Activated CD4-positive, alpha-beta T cell treated with anti-CD3 and anti-CD28 coated beads for 24 hours (primary cell): ENCODE measurements at places on chromosomes 11 and 22.

- DNase-seq, result no peak
Measured at GRCh38 chr11:31301549-31302510, 67.7 kb downstream of the DCDC1 start.

DNA sequence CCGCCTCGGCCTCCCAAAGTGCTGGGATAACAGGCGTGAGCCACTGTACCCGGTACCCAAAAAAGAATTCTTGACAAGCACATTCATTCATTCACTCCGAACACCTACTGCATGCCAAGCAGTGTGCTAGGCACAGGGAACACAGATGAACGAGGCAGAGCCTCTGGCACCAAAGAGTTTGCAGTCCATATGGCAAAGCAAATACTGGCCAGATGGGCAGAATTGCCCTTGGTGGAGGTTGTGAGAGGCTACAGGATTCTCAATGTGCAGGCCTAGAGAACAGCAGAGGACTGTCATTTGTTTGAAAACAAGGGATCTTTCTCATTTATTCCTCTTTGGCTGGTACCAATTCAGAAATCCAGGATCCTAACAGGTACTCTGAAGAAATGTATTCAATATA lies 27.5 kb upstream of the MTCH2 start:
- no peak for DNase-seq

- DNase-seq, result no peak
Measured at GRCh38 chr11:73229321-73229895, 11.3 kb downstream of the P2RY2 start.

- no peak for DNase-seq
Measured at GRCh38 chr11:999009-999408, 37.5 kb downstream of the MUC6 start.

GRCh38 chr11:16364254-16364653 lies 7.9 kb upstream of the SOX6 start:
- DNase-seq, result no peak

DNA sequence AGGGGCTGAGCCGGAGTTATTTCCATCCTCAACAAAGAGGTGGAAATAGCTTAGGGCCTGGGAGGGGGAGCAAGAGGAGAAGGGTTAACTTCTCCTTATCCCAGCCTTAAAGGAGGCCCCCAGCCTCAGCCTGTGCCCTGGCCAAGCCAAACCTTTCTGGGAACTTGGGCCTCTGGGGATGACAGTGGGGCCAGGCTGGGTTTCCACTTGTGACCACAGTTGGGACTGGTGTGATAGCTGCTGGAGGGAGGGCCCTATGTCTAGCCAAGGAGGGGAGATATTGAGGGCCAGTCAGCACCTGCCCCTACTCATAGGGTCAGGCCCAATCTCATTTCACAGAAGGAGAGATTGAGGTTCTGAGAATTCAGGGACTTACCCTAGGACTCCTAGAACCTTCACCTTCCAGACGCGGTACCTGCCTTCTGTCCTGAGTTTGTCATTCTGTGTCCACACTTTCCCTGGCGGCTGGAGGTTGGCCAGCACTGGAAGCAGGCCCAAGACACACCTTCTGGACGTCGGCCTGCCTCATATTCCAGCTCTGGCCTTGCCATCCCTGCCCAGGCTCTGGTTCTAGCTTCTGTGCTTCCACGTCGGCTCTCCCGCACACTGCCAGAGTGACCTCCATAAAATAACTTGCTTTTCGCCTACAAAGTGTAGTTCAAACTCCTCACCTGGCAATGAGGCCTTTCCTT lies 3.1 kb downstream of the RELT start:
- no peak for DNase-seq

- no peak for DNase-seq
Measured at GRCh38 chr11:96658436-96658835, 268.6 kb downstream of the JRKL start.

DNA sequence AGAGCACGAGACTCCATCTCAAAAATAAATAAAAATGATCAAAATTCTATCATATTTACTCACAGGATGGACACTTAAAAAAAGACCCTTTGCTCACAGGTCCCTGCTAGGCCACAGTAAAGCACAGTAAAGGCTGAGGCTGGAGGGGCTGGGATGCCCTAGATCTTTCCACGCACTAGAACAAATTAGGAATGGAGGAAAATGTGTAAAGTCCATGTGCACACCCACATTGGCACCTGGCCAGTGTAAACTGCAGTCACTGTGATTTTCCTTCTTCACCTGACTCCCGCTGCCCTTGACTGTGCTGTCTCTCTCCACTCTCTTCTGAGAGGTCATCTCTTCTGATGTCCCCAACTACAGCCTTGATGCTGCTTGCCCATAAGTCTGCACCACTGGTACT lies 195.5 kb downstream of the EFCAB6 start:
- DNase-seq, result no peak

- no peak for DNase-seq
Measured at GRCh38 chr11:36803084-36803483, 205.0 kb upstream of the RAG2 start.

DNA sequence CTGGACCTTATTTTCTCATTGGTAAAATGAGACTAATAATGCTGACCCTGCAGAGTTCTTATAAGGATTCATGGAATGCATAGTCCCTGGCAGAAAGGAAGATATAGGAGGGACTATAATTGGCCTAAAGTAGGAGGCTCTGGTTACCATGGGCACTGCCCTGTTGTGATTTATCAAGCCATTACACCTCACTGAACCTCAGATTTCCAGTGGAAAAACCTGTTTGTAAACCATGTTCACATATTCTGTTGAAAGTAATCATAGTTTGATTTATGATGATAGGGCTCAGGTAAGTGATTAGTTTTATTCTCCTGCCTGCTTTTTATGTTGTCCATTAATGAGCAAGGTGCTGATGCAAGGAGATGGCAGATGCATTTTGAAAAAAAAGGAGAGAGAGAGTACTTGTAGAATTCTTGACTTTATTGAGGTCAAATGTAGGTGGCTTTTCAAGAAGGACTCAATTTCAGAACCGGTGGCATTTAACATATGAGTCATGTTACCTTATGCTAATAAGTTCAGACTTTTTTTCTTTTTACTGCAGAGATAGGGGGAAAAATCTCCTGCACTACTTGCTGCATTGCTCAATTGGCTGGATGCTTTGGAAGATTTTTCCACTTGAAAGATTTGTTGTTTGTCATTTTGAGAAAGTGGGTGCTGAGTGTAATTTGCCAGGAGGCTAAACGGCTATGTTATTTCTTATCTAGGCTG lies 14.6 kb downstream of the NF2 start:
- DNase-seq, result no peak

DNA sequence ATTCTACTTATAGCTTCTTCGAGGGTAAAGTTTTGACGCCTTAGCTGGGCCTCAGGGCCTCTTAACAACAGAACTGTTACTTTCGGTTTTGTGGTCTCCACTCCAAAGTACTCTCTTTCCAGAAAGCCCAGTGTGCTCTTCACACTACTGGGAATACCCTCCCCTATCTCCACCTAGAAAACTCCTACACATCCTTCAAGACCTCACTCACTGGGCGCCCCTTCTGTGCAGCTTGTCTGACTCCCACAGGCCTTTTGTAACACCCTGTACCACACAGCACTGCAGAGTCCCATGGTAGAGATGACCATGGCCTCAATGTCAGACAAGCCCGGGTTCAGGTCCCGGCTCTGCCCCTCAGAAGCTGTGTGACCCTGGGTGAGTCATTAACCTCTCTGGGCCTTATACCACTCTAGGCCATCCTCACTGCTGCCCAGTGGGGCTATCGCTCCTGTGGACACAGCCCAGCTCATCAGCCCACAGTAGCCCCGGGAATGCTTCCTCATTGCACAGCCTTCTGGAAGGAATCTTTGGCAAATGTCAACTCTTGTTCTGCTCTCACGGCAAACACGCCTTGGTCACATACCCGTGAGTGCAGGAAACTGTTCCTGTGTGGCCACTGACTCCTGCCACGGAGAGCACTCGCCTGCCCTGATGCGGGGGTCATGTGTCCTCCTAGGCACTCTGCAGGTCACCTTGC lies 51.4 kb downstream of the SHISAL1 start:
- no peak for DNase-seq

DNA sequence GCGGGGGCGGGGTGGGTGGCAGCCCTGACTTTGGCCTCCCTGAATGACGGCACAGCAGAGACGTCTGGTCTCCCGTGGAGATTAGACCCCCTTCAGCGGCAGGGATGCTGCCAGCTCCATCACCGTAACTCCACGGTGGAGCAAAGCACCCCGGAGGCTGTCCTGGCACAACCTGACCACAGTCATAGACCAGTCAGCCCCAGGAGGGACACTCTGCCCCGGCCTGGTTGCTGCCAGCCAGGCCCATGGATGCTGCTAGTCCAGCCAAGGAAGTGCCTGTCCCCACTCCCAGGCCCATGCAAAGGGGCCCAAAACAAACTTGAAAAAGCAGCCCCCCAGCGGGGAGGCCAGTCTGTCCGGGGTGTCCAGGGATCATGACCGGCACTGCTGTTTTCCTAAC lies 11.5 kb upstream of the ANO1 start:
- DNase-seq, result no peak

DNA sequence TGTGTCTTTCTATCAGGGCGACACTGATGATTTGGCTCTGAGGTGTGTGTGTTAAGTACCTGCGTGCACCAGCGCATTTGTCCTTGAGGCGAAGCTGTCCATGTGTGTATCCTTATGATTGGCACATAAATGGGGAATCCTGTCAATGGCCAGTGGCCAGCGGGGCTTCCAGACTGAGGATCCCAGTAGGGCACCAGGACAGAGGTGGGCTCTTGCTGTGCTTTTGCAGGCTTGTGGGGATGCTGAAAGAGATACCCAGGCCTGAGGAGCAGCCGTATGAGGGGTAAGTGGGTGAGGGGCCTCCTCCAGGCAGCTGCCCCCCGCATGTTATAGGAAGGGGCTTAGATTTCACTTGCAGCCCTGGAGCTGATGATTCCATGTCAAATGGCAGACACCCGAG lies 156.8 kb downstream of the ST3GAL4 start:
- no peak for DNase-seq

- DNase-seq, result no peak
Measured at GRCh38 chr11:41926339-41926738, 466.9 kb upstream of the LRRC4C start.

DNA sequence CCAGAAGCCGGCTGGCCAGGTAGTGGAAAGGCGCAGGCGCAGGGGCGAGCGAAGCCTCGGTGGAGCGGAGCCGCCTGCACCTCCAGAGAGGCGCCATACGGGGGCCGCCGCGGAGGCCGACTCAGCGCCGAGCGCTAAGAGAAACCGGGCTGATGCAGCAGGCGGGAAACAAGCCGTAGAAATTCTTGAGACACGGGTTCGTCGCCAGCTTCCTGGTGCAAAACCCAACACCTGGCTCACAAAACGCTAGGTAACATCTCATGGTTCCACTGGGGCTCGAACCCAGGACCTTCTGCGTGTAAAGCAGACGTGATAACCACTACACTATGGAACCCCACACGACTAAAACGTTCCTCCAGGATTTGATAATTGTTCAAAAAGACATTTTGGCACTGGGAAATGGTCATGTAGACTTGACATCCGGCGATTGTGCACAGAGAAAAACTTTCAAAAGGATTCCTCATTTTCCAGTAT lies 39.1 kb downstream of the OR4D9 start:
- DNase-seq, result peak; percentile 88

GRCh38 chr22:46153930-46154329 lies 3.6 kb downstream of the PPARA start:
- DNase-seq, result no peak

DNA sequence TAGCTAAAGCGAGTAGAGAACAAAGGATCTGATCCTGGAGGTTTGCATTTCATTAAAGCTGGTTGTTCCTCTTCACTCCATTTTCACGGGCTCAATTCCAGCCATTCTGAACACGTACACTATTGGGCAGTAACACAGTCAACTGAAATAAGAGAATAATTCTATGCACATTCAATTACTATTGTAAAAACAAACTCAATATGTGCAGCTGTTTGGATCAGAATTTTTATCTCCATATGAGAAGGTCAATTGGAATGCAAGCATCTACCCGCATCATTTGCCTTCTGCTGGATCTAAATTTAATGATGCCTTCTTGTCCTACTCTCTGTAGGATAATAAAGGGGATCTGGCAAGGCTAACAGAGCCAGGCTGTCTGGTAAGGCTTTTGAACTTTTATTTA lies 562.8 kb upstream of the CCDC179 start:
- DNase-seq, result no peak

DNA sequence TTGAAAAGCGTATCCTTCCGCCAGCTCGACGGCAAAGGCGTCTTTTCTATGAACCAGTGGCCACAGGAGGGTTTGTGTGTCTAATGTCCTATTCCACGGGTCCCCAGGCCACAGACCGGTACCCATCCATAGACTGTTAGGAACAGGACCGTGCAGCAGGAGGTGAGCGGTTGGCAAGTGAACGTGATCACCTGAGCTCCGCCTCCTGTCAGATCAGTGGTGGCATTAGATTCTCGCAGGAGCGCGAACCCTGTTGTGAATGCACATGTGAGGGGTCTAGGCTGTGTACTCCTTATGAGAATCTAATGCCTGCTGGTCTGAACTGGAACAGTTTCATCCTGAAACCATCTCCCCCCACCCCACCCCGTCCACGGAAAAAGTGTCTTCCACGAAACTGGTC lies 62.7 kb upstream of the KCNQ1OT1 start:
- DNase-seq, result no peak

GRCh38 chr11:2928605-2929530 lies at the start of gene PHLDA2:
Gene PHLDA2, minus strand, starts transcription at chr11:2929420. Its CDS starts 56 bp downstream, at chr11:2929364.
- no peak for DNase-seq

- no peak for DNase-seq
Measured at GRCh38 chr11:119530509-119530908, 107.5 kb upstream of the THY1 start.

- DNase-seq, result no peak
Measured at GRCh38 chr11:68287419-68287818, 15.6 kb upstream of the C11orf24 start.

DNA sequence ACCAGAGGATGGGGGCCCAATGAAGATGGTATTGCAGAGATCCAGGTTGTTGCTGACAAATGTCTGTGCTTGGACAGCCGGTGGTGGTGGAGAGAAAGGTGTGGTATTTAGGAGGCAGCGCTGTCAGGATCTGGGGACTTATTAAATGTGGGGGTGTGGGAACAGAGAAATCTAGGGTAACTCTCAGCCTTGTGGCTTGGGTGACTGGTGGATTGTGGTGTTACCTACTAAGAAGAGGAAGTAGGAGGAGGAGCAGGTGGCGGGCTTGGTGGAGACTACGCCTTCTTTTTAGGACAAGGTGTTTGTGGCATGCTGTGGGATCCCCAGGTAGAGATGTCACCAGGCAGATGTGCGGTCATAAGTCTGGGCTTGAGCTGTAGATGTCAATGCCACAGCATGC lies 144.0 kb downstream of the GRIK4 start:
- DNase-seq, result no peak
